Mesendoderm (in vitro differentiated cells): ENCODE measurements at places on chromosomes 1 and 21.
A peak's percentile ranks its signal among the peaks of the same experiment; 100 is the strongest.

DNA sequence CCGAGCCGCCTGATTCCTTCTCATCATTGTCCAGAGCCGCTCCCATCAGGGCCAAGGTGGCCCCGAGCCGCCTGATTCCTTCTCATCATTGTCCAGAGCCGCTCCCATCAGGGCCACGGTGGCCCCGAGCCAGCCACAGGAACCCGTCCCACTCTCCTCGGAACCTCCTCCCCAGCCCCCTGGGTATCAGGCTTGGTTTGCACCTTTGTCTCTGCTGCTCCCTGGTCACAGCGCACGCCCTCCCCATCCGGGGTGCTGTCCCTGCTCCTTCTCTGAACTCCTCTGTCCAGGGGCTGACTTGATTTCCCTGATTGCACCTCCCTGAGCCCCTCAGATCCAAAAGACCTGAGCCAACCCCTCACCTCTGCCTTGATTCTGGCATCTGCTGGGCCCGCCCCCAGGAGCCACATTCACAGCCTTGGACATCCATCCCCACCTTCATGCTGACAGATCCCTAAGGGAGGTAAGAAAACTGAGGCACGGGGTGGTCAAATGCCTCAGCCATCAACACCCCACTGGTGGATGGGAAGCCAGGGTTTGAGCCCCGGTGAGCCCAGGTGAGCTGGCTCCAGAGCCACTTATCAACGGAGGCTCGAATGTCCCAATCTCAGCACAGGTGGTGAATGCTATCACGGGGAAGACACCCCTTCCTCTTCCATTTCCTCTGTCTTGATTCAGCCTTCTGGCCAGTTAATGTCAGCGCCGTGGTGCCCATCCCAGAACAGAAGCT lies 25.6 kb upstream of the COL18A1 start:
- DNase-seq: no peak

GRCh38 chr1:11888206-11888876 lies 29.6 kb upstream of the NPPB start:
- DNase-seq: no peak

DNA sequence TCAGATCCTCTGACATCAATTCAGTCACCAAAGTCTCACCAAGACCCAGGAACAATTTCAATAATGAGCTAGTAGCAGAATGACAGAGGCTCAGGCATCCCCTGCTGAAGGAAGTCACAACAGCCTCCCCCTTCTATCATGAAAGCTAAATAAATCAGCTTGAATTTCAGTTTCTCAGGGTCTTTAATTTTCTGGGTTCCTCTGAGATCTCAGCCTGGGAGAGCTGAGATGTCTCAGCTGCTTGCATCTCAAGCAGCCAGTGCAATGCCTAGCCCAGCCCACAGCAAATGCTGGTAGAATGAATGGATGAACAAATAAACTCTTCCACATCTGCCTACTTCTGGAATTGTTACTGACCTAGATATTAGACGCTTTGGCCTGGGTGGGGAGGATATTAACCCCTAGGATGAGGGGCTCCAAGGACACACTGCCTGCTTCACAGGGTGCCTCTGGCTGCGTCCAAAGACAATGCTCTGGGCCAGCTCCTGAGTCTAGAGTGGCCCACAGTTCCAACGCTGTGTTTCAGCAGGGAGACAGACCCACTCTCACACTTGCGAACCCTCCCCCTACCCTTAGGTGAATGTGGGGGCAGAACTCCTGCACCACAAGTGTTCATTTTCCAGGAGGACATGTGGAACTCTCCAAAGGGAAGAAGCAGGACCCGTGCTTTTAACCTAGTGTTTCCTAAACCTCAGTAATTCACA lies 11.2 kb upstream of the LORICRIN start:
- no peak for DNase-seq

- peak; percentile 46 for DNase-seq
These were observed 88.9 kb upstream of the HAO2 start for GRCh38 chr1:119279456-119280381.

DNA sequence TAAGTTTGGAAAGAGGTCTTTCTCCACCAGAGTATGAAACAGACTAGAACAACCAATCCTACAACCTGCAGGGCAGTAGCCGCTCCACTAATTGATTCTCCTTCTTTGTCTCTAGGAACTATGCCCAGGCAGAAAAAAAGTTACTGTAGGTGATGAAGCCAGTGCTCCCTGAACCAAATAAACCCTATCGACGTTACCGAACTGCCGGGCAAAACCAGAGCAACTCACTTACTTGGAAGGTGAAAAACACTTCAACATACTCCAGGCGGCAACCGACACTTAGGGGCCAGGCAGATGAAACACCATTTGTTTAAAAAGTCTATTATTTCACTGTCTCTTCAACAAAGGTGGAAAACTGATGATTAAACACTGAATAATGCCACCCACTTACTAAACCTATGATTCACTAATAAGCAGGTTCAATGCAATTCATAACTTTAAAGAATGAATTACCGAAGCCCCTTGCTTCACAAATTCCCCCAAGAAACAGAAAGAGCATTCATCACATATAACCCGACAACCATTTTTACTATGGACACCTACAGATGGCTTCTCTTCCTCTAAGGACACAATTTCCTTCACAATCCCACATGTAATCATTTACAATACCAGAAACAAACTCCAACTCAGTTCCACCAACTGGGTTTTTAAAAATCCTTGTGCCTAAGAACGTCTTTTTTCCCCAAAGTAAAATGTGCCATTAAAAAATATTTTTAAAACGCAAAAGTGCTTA lies 1.6 kb downstream of the NRIP1 start:
- DNase-seq: peak; percentile 47

GRCh38 chr1:67752306-67752705 lies 67.3 kb downstream of the GADD45A start:
- DNase-seq: peak; percentile 84

DNA sequence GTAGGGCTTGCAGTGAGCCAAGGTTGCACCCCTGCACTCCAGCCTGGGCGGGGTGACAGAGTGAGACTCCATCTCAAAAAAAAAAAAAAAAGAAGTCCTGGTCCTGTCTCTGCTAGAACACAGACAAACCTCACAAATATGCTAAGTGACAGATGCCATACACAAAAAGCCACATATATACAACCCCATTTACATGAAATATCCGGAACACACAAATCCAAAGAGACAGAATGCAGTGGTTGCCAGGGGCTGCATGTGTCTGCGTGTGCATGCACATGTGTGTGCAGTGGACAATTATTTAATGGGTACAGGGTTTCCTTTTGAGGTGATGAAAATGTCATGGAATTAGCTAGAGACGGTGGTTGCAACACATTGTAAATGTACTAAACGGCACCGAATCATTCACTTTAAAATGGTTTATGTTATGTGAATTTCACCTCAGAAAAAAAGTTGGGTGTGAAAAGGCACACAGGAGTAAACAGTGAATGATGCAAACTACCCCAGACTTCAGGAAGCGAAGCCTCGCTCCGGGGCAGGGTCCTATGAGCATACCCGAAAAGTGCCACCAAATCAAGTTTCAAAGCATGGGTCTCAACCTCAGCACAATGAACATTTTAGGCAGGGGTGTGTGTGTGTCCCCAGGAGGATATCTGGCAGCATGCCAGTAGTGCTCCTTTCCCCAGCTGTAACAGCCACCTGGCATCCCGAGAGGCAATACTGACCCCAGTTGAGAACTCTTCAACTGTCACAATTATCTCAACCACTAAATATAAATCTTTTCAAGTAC lies 48.3 kb downstream of the GNB1 start:
- no peak for DNase-seq

DNA sequence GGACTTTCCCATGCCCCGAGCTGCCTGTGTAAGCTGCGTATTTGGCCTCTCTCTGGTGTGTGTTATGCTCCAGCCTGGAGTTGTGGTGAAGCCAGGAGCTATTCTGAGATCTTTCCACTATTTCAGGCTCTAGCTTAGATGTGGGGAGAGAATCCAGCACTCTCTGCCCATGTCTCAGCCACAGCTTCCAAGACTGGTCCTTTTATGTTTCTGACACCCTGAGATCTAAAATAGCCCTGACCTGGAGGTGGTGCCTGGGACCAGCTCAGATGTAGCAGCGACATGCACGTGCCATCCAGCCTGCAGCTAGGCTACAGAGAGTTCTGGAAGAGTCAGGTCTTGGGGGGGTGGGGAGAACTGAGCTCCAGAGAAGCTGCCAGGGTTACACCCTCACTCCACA lies 76.5 kb downstream of the TENT5C start:
- DNase-seq: no peak

GRCh38 chr21:29105218-29105617 lies 25.2 kb upstream of the MAP3K7CL start:
- DNase-seq: peak; percentile 52

GRCh38 chr1:179923029-179923428 lies 31.6 kb upstream of the CEP350 start:
- no peak for DNase-seq

- no peak for DNase-seq
These were observed 32.2 kb upstream of the GNG5 start for GRCh38 chr1:84538599-84538998.

GRCh38 chr1:246591047-246591446 lies 24.8 kb downstream of the CNST start:
- no peak for DNase-seq

DNA sequence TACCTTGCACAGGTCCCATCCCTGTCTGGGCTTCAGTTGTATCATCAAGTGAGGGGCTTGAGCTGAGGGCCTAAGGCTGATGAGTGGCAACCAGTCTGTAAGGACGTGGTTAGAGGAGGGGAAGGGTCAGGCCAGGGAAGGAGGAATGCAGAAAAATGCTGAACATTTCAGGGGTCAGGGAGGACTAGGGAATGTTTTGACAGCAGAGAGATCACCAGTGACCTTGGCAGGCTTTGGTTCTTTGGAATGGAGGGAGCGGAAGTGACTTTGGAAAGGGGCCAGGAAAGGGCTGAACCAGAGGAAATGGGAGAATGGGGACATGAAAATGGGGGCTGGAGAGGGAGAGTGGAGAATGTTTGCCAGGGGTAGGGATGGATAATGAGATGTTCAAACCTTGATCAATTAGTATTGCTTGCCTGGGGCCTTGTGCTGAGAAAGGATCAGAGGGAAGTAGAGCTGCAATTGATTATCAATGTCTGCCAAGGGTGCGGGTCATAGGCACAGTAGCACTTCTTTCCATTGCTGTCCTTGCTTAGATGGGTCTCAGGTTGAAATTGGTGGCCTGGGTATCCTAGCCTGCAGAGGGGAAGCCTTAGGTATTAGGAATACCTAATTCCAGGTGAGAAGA lies 7.4 kb downstream of the LDLRAP1 start:
- DNase-seq: no peak

- no peak for DNase-seq
These were observed 249.1 kb upstream of the PTBP2 start for GRCh38 chr1:96472471-96472870.

GRCh38 chr1:100769906-100770646 lies 50.5 kb downstream of the VCAM1 start:
- DNase-seq: no peak

DNA sequence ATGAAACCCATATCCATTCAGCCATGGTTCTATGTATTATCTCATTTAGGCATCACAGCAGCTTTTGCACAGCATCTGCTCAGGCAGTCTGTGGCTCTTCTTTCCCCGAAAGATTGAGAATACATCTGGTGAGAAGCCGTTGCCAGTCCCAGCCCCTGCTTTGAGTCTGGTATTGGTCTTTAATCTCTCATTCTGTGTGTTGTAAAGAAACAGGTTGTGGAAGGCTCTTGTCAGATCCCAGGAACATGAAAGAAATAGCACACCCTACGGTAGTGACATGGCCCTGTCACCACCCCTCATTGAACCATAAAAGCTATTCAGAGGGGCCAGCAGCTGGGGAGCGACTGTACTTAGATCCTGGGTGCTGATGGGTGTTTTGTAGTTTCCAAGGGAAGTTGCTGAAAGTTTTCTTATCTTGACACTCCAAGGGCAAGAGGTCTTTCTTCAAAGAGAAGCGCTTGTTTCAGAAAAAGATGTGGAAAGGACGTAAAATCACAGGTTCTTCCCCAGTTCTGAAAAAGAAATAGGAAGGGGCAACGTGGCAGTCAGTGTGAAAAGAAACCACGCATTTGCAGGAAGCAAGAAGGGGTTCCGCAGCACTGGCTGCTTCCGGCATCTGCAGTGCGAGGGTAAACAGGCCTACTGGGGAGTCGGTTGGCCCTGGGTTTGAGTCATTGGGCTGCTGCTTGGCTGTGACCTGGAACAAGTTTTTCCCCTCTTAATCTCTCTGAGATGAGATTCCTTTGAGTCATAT lies 145.0 kb downstream of the DHRS3 start:
- DNase-seq: no peak

DNA sequence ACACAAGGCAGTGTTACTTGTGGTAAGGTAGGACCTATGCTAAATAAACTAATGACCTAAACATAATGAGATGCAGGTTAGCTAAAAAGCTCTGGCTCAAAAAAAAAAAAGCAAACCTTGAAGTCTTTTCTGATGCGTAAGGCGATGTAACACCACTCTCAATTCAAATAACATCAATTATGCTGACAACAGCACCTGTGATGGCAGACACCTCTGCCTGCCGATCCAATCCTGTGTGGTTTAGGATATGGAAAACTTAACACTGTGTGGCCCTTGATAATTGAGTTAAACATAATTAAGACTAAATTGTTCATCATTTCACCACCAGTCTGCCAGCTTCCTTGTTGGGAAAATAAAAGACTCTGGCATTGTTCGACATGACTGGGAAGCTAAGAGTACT lies 9.1 kb downstream of the RPAP2 start:
- no peak for DNase-seq

DNA sequence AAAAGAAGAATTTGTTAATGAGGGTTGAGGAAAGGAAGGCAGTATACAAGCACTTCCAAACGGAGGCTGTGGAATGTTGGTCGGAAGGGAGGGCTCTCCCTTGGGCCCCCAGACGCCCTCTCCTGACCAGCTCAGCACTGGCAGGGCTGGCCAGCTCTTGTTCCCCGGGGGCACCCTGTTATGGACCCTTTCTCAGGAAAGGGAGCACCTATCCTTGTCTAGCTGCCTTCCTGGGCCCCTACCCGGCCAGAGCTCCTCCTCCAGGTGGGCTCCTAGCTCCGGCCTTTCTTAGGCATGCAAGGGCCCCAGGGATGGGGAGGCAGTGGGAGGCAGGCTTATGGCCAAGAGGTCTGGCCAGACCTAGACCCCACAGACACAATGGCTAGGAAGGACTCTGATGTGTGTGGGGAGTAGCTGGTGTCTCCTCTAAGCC lies 926 bp downstream of the BLACAT1 start:
- peak; percentile 84 for DNase-seq

GRCh38 chr1:27192039-27192529 lies 37.2 kb upstream of the SLC9A1 start:
- no peak for DNase-seq
